ENCODE measurements at places on chromosomes 4 and X.

GRCh38 chr4:77229433-77229832, 72.4 kb downstream of the CCNG2 start:
- DNase-seq, result no peak

- no peak for DNase-seq
Observed at GRCh38 chr4:188008377-188008776, 12.8 kb downstream of the ZFP42 start.

DNA sequence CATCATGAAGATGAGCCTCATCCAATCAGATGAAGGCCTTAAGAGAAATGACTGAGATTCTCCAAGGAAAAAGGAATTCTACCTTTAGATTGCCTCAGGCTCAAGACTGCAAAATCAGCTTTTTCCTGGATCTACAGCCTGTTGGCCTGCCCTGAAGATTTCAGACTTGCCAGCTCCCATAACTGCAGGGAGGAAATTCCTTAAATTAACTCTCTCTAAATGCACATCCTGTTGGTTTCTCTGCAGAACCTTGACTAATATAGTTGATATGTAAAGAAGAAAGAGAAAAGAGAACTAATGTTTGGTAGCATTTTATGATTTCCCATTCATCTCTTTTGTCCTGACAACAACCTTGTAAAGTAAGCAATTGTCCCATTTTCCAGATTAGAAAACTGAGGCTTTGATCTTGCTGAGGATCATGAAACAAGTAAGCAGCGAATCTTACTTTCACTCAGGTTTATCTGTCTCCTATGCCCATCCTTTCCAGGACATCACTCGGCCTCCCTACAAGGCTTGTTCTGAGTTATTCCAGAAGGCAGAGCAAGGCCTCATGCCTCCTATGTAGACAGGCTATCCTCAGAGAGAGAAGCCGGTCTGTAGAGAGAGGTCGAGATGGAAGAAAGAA, 115.0 kb upstream of the LDB2 start:
- no peak for DNase-seq

DNA sequence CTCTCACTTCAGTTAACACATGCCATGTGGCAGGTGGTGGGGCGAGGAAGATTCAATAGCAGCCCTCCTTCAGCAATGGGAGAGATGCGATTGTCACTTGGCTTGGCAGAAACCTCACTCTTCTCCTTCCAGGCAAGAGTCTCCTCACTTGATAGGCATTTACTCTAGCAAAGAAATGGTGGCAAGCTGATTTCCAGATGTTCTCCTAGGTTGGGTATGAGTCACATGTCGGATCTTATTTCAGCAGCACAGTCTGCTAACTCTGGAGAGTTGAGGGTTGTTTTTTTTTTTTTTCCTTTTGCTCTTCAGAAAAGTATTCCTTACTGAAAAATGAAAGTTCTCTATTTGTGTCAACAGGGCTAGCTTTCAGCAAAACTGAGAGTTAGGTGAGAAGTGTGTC, 119.5 kb upstream of the CHRDL1 start:
- DNase-seq, result no peak

- no peak for DNase-seq
Observed at GRCh38 chr4:159608436-159608835, 505.6 kb downstream of the RAPGEF2 start.

- no peak for DNase-seq
Observed at GRCh38 chr4:88533937-88534750, 10.6 kb upstream of the PYURF start.

DNA sequence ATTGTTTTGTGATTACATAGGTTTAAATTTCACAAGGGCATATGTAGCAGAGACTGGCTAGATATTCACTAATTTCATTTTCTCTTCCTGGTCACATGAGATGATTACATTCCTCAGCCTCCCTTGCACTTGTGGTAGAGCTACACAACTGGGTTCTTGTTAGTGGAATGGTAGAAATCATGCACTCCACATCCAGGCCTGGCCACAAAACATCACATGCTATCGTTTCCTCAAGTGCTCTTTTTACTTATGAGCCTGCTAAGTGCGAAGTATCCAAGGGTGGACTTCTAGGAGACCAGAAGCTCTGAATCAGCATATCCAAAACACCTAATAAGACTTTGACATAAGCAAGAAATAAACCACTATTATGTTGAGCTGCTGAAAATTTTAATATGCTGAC, 26.4 kb upstream of the HPGDS start:
- no peak for DNase-seq

- DNase-seq, result no peak
Observed at GRCh38 chr4:73705056-73705432, 35.3 kb upstream of the CXCL8 start.

DNA sequence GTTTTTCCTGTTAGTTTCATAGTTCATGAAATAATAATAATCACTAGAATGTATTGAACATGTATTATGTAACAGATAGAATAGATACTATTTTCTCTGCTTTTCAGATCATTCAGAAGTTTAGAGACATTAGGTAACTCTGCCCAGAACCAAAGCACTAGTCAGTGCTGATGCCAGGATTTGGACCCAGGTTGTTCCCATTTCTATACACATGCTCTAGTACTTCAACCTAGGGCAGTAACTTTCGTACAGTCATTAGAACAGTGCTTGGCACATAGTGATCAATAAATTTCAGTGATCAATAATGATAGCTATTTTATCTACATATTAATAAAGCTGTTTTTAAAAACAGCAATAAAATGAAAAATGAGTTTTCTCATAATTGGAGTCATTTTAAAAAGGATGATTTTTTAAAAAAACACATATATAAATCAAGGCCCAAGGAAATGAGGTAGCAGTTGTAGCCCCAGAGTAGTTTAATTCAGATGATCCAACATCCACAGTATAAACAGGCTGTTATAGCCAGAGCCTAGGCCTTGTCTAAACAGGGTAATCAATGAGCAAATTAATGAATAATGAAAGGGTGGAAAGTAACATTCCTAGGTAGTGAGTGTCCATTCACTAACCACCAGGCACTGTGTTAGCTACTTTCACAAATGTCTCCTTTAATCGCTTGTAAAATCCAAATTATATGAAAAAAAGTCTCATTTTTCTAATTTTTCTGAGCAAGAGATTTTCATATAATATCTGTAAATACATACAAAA, 25.6 kb downstream of the TXK start:
- no peak for DNase-seq

GRCh38 chr4:55989766-55990165, 41.0 kb downstream of the CEP135 start:
- no peak for DNase-seq

- no peak for DNase-seq
Observed at GRCh38 chr4:98377559-98377958, 116.4 kb downstream of the RAP1GDS1 start.

DNA sequence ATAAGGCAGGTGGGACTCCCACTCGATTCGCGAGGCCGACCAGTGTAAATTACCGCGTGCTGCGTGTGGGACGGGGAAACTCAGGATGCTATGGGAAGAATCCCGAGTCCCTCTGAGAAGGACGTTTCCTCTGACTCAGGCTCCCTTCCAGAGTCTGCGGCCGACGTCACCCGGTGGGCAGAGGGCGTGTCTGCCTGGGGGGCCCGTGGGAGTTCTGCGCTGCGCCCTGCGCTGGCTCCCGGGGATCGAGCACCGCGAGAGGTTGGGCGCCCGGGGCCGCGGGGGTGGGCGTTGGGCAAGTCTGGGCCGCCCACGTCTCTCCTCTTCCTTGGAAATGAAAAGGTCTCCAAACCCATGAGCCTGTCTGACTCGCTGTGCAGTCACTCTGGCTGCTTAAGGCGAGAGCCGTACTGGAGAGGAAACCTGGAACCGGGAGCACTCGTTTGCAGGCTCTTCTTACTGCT, 568 bp downstream of the NIPAL1 start:
- DNase-seq, result no peak

DNA sequence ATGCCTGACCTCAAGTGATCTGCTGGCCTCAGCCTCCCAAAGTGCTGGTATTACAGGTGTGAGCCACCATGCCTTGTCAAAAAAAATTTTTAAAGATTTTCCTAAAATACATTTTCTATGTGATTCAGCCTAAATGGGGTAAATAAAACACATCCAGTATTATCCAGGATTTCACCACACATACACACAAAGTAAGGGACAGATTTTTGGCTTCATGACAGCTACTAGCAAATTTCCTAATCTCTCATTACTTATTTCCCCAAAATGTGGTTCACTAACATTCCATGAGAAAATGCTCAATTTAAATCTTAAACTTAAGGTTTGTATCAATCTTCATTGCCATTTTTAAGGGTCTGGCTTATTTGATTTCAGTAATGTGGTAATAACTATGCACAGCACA, 348.5 kb upstream of the INTU start:
- no peak for DNase-seq

DNA sequence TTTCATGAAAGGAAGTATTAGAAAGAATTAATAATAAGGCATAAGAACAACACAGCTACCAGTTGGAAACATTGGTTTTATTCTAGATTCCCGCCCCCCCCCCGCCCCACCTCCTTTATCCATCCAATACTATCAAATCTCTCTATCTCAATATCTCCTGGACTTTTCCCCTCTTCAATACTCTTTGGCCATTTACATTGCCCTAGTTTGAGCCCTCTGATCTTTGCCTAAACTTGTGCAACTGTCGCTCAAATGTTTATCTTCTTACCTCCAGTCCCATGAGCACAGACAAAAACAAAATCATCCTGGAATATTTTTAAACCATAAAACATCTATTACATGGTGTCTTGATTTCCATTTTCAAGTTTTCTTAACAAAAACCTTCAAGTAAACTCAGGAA, 488.2 kb downstream of the KLHL13 start:
- DNase-seq, result no peak

- no peak for DNase-seq
Observed at GRCh38 chr4:6354119-6354518, 84.5 kb downstream of the WFS1 start.

DNA sequence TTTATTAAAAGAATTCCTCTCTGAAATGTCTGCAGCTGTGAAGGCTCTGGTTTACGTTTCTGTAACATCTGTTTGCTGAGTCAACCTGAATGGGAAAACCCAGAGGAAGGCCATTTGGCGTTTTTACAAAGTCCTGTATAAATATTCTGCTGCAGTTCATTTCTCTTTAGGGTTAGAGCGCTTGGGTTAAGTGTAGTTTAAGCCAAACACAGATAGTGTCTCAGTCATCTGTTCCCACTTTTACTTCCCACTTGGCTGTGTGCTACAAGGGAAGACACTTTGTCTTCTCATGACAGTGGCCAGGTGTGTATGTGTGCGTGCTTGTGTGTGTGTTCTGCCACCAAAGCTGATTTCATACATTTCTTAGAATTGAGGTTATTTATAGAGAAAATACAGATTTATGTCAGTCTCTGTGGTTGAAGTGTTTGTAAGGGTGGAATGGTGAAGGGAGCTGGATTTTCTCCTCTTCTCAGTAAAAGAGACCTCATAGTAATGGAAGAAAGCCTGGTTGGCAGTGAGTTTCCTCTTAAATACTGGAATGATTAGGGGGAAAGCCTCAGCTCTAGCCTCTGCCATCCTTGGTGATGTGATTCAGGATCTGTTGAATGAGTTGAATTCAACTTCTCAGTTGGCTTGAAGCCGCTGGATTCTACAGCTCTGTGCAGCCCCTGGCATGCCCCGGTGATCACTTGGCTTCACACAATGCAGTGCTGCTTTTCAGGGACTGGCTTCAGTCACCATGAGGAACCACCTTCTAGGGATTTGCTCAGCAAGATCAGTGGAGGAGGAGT, 50.6 kb downstream of the JADE1 start:
- no peak for DNase-seq

GRCh38 chr4:21195682-21196081, 495.4 kb downstream of the PACRGL start:
- no peak for DNase-seq

GRCh38 chrX:68018248-68019203, 414.8 kb downstream of the OPHN1 start:
- DNase-seq, result peak; percentile 40

GRCh38 chrX:34197946-34198345, 65.8 kb upstream of the FAM47A start:
- DNase-seq, result no peak

GRCh38 chr4:113141901-113142346, 92.5 kb downstream of the ANK2 start:
- no peak for DNase-seq

- no peak for DNase-seq
Observed at GRCh38 chrX:28966331-28966730, 379.1 kb downstream of the IL1RAPL1 start.

- no peak for DNase-seq
Observed at GRCh38 chrX:46634577-46634976, 61.0 kb downstream of the CHST7 start.

GRCh38 chrX:110153896-110154295, 151.0 kb downstream of the TMEM164 start:
- no peak for DNase-seq

DNA sequence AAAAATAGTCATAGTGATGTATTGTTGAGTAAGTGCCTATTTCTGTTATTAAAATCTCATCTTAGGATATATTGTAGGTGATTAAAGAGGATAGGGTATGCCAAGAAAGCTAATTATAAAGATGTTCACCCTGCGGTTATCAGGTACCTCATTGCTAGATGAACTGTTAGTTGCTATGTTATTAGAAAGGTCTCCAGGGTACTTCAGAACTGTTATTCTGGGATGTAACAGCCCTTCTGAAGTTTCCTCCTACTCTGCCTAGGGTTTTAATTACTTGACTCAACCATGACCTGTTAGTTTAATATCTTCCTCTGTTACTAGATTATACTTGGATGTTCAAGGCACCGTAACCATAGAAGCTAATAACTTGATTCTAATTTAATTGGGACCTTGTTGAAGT, 15.4 kb downstream of the TMPRSS11E start:
- DNase-seq, result no peak

DNA sequence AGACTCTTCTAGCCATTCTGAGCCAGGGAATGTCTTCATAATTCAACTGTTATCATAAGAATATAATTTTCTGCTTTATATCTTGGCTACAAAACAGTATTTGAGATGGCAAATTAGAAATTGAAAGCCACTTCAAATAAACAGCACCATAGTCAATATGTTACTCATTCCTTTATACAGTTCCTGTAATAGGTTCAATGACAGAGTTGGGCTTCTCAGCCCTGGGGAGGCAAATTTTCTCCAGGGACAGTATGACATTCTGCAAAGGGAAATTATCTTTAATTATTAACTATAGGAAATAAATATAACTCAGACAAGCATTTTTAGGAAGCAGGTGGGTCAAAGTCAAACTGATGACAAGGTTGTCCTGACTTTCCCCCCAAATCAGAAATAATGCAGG, 71.9 kb upstream of the RPS6KA6 start:
- DNase-seq, result no peak

- DNase-seq, result no peak
Observed at GRCh38 chr4:188138227-188138626, 1.0 kb upstream of the TRIML1 start.

DNA sequence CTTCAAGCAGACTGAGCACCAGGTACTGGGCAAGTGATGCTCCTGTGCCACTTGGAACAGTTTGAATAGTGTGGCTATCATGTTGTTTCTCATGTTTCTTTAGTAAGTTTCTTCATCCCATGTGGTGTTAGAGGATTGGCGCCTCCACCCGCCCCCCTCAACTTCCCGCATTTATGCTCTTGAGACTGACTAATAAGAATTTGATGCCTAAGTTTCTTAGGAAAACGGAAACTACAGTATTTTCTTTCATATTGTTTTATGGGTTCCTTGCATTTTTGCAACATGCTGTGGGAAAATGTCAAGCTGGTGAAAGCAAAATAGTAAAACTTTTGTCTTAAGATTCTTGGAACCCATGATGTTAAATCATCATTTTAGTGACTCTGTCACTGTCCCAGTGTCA, 101.2 kb upstream of the SLC4A4 start:
- no peak for DNase-seq

GRCh38 chrX:123184866-123185276, 793 bp downstream of the GRIA3 start:
- DNase-seq, result no peak
